Activated CD4-positive, alpha-beta T cell treated with anti-CD3 and anti-CD28 coated beads for 24 hours (primary cell): ENCODE measurements at places on chromosomes 6 and 20.

DNA sequence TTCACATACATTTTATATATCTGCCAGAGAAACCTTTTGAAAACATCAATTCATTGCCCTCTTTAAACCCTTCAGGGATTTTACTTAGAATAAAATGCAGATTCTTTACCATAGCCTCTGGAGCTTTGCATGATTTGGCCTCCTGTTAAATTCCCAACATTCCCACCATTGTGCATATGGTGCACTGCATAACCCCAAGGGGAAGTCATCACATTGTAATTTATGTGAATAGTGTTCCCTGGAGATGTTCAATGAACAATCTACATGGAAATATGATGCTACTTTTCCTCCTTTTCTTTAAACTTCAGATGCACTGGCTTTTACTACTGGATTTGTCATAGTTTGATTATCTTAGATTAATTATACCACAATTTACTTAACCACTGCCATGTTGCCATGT is 94.7 kb downstream of the PHF3 start:
- no peak for DNase-seq

DNA sequence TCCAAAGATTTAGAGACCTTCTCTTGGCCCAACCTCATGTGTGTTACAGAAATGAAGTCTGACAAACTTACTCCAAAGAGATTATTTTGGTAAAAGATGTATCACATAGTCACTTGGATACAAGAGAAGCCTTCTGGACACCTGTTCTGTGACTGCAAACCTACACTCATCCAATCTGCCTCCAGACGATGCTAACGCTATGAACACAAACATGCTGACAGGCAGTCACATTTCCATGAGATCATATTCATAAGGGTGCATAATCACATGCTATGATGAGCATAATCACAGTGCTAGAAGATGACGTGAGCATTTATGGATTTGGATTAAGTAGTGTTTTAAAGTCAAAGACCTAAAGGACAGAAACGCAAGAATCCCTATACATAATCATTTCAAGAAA is 340.2 kb downstream of the HACE1 start:
- no peak for DNase-seq

- no peak for DNase-seq
These were observed 29.5 kb downstream of the GLP1R start for GRCh38 chr6:39077882-39078594.

DNA sequence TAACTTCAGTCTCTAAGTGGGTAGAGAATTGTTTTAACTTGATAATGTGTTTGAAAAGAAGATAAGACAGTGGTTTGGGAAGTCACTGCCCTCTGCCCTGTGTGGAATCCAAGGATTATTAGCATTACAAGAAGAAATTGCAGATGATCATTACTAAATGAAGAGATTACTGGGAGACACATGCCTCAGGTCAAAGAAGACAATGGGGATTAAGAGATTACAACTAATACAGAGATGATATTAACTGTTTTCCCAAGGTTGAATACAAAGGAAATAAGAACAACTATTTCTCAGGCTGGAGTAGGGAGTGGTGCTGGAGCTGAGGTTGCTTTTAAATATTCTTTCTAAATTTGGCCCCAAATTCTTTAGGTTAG is 166.0 kb downstream of the TRMT11 start:
- DNase-seq, result no peak

DNA sequence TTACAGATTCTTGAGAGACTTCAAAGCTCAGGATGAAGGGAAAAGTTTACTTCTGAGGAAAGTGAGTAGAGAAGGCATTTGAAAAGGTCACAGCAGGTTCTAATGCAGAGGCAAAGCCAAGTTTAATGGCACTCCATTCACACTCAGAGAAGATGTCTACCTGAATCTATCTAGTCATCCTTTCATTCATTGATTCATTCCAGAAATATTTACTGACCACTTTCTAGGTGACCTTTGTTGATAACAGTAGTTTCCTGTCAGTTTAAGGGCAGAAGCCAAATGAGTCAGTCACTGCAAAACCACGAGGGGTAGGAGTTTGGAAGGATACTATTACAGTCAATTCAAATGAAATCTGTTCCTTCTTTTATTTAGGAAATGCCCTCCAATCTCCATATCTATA is 30.8 kb downstream of the FBXO5 start:
- DNase-seq, result no peak

DNA sequence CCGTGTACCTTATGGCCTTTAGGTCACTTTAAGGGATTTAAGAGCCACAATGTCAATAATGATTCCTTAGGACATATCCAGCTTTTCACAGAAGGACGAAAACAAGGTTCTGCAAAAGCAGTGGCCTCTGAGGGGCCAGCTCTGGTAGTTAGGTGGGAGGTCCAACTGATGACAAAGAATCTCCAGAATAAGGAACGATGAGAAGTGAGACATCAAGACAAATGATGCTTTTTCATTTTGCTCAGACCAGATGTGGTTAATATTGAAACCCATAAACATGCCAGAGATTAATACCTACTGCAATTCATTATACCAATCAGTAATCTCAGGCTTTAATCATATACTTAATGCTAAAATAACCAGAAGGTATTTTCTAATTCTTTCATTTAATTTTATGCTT is 1.9 kb downstream of the C6orf58 start:
- DNase-seq, result no peak

DNA sequence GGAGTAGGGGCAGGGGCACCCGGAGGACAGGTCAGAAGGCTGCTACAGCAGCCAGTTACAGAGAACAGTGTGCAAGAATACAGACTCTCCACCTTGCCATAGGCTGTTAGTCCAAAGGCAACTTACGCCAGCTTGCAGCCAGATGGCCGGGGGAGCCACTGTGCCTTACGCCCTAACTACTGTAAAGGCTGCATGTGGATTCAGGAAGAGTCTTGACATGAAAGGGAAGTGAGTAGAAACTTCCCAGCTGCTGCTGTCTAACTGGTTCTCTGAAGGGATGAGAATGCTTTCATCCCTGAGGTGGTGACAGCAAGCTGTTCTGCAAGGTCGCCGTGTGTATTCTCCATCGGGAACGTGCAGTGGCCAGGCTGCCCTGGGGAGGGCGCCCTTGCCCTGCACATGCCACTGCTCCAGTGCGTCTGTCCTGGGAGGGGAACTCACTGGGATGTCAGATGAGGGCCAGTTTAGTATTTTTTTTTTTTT is 46.1 kb downstream of the LYRM4 start:
- DNase-seq, result no peak

GRCh38 chr20:47506850-47507249 is 5.2 kb downstream of the NCOA3 start:
- no peak for DNase-seq

GRCh38 chr20:17709361-17710293 is 9.9 kb downstream of the BANF2 start:
- no peak for DNase-seq

DNA sequence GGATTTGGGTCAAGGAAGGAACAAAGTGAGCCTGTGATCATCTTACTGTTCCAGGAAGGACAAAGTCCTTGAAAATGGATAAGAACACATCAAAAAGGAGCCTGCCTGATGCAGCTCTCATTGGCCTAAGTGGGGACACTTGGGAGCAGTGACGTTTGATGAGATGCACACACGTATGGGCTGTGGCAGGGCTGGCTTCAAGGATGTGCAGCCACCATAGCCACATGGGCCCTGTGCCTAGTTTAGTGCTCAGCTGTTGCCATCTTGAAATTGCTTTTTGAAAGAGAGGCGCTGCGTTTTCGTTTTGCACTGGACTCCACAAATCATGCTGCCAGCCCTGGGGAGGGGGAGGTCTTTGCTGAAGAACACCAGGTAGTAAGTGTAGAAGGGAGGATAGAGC is 6.6 kb upstream of the NPEPL1 start:
- no peak for DNase-seq

DNA sequence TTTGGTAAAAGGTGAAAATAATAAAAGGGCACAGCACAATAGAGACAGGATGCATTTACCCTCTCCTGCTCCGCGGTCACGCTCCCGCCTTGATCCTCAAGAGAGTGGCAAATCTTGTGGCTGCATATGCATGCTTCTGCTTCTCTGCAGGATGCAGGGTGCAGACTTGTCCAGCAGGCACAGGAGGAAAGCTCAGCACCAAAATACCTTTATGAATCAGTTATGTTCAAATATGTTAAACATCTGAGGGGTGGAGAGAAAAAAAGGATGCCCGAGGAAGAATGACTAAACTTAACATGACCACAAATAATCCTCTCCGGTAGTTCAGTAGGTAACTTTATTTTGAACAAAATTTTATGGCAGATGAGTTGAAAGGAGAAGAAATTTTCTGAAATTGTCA is 366.1 kb upstream of the SOX4 start:
- DNase-seq, result no peak

GRCh38 chr6:160510199-160510598 is 153.9 kb downstream of the LPA start:
- DNase-seq, result no peak

DNA sequence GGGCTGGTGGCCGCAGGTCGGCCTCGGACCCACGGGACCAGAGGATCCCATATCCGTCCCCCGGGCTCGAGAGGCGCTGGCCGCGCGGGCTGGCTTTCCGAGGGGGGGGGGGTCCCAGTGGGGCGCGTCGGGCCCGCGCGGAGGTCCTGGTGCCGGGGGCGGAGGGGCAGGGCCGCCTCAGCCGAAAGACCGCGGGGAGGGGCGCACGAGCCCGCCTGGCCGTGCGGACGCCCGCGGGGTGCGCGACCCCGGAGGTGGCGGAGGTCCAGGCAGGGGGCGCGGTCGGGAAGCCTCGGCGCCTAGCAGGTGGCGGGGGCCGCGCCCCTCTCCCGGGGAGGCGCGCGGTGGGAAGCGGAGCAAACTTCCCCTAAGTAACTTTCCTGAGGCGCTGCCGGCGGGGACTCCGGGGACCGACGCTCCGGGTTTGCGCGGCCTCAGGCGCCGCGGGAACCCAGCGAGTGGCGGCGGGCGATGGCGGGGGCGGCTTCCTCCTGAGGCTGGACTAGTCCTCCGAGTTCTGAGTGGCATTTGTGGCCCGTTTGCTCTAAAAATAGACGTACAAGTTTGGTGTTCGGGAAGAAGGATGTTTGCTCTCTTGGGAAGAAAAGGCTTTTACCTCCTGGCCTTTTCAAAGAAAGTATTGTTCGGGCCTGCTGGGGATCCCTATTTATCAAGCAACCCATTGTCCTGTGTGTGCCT is 26.5 kb upstream of the BTBD3 start:
- no peak for DNase-seq

DNA sequence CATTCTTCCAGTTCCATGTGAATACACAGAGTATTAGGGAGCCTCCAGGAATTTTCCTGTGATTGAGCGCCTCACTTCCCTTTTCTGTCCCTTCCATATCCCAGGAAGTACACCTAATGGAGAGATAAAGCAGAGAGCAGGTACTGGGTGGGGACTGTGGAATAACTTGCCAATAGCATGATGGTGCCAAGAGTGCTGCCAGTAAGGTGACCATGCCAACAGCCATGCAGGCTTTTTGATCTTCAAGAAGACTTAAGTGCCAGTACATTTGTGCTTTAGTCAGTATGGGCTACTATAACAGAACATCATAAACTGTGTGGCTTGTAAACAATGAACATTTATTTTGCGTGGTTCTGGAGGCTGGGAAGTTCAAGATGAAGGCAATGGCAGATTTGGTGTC is 160.2 kb upstream of the RIMS1 start:
- DNase-seq, result no peak

GRCh38 chr6:105235155-105235554 is 55.3 kb upstream of the POPDC3 start:
- DNase-seq, result no peak

DNA sequence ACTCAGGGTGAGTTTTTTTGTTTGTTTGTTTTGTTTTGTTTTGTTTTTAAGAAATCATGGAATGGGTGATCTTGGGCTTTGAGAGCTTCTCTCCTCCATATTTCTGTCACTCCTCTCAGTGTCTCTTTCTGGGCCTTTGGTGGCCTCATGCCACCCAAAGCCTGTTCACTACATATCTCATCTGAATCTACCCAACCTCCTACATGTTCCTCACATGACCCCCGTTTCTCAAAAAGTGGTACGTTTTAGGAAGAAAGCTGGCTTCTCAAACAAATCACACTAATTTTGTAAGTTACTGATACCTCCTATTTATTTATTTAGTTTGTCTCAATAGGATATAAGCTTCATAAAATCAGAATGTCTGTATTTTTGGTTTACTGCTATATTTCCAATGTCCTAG is 80.0 kb downstream of the SESN1 start:
- DNase-seq, result no peak

DNA sequence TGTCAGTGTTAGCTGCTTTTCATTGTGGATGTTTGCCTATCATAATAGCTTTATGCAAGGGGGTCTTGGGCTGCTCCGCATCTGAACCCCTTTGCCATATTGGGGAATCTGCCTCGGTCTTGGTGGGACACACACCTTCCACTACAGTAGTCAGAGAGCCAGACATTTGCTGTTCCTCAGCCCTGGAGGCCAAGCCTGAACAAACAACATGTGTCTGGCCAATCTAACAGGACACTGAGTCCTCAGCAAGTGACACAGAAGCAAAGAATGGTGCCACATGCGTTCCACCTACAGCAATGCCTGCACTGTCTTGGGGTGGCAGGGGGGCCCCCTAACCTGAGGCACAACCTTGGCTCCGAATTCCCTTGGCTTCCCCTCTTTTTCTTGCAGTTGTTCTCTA is 243.9 kb downstream of the LY86 start:
- no peak for DNase-seq

GRCh38 chr20:14566505-14566904 is 229.1 kb upstream of the FLRT3 start:
- DNase-seq, result no peak

- DNase-seq, result no peak
These were observed 10.6 kb downstream of the PACSIN1 start for GRCh38 chr6:34476447-34476846.

DNA sequence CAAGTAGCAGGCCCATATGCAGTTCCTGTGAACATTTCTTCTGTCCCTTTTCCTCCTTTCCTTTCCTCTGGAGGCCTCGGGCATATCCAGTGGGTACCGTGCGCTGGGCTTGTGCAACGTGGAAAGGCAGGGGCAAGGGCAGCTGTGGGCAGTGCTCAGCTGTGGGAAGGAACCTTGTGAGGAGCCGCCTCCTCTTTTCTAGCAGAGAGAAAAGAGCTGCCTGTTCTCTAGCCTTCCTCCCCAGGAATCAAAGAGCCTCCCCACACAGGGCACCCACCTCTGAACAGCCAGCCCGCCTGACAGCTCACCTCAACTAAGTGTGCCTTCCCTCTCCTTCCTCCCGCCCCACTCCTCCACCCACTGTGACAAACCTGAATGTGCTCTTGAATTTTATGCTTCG is 143.3 kb upstream of the HDDC2 start:
- DNase-seq, result no peak

- no peak for DNase-seq
These were observed 35.1 kb downstream of the EYS start for GRCh38 chr6:65671922-65672321.
